CD4-positive, alpha-beta T cell treated with Interleukin-15 for 4 hours (primary cell): ENCODE measurements at places on chromosomes 6 and 20.

GRCh38 chr6:161064915-161065314 lies 73.3 kb downstream of the MAP3K4 start:
- DNase-seq, result no peak

DNA sequence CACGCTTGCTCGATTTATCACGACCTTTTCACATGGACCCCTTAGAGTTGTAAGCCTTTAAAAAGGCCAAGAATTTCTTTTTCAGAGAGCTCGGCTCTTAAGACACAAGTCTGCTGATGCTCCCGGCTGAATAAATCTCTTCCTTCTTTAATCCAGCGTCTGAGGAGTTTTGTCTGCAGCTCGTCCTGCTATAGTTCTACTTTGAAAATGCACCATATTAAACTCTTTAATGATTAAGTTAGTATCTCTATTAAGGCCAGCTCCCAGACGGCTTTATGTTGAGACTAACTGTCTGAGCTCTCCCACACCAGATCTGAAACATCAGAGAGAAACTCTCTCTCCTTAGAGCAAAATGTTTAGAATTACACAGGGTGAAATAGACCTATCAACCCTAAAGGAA lies 18.0 kb upstream of the GSTA3 start:
- DNase-seq, result no peak

- no peak for DNase-seq
These were observed 17.9 kb upstream of the ZBTB2 start for GRCh38 chr6:151409260-151409659.

GRCh38 chr6:97048771-97049170 lies 124.2 kb downstream of the KLHL32 start:
- DNase-seq, result no peak

DNA sequence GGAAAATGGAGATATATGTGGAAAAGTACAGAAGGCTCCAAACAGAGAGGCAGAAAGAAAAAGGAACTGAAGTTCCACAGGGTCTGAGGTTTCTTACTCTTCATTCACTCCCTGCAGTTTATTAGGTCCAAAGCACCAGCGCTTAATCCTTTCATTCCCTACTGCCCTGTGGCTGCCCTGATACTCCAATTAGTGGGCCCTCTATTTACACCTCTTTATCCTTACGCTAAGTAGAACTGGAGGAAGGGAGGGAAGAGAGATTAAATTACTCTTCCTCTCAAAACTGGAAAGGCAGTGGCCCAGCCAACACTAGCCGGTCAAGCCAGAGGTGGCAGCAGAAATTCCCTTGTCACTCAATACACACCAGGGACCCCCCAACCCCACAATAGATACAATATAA lies 20.4 kb downstream of the TRERF1 start:
- no peak for DNase-seq

- DNase-seq, result no peak
These were observed 4.1 kb upstream of the SPAG4 start for GRCh38 chr20:35611482-35611881.

GRCh38 chr6:56906752-56907151 lies 48.2 kb upstream of the BEND6 start:
- no peak for DNase-seq

DNA sequence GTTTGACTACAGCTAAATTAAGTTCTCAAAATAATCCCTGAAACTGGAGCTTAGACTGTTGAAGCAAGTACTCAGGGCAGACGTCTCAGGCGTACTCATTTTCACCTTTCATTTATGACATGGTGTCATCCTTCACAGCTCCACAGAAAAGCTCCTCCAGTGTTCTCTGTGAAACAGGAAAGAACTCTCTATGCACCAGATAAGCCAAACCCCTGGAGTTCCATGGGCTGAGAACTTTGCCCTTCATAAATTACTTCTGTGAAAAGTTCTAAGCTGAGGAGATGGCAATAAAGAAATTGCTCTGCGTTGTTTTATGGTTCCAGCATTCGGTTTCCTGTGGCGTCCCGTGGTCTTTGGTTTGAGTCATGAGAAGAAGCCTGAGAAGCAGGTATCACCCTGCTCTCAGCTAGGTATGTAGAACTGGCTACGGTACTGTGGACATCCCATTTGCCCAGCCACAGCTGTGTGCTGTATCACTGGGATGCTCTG lies 20.2 kb upstream of the RREB1 start:
- peak; percentile 38 for DNase-seq

DNA sequence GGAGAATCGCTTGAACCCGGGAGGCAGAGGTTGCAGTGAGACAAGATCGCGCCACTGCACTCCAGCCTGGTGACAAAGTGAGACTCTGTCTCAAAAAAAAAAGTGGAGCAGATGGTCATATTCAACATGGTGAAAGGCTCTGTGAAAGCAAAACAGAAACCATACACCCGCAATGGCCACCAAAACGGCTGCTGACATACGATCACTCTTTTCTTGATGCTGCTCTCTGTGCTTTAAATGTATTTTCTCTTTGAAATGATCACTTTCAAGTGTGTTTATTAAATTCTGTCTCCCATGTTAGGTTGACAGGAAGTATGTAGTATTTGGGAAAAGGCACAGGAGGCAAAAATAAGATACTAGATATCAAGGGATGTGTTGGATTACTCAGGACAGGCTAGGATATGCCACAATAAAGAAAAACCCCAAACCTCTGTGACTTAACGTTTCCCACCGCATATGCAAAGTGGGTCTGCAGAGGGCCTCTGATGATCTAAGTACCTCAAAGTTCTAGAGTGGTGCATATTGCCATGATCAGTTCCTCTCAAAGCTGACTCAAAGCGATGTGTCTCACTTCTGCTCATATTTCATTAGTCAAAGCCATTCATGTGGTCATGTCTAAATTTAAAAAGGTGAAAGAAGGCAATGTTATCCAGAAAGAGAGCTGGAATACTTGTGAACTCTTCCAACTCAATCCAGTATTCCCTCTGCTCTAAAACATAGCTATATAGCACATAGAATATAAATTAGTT lies 155.1 kb upstream of the SOX4 start:
- peak; percentile 7 for DNase-seq

GRCh38 chr20:34127792-34128191 lies 15.7 kb upstream of the EIF2S2 start:
- DNase-seq, result no peak

- no peak for DNase-seq
These were observed 18.4 kb downstream of the LAMA4 start for GRCh38 chr6:112235956-112236355.

- DNase-seq, result no peak
These were observed 46.8 kb downstream of the RREB1 start for GRCh38 chr6:7154341-7155139.

GRCh38 chr20:19375395-19375794 lies 163.0 kb downstream of the SLC24A3 start:
- DNase-seq, result no peak

DNA sequence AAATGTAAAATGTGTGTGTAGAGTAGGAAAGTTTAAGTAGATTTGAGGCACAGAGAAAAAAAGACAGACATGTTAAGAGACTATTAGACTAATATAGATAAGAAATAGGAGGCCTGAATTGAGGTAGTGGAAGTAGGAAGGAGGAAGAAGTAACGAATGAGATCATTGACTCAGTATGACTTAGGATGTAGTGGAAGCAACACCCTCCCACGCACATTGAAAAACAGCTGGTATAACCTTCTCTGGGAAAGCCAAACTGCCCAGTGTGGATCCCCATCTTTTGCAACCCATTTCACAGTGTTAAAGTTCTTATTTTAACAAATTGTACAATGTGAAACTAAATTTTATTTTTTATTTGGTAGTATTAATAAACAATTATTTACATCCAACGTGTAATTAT lies 89.1 kb downstream of the GRIK2 start:
- DNase-seq, result no peak

- no peak for DNase-seq
These were observed 102.9 kb upstream of the ZNF184 start for GRCh38 chr6:27575594-27576361.

- peak; percentile 45 for DNase-seq
These were observed 15.8 kb upstream of the FAM8A1 start for GRCh38 chr6:17584241-17584803.

GRCh38 chr6:31776485-31776988 lies 591 bp downstream of the VWA7 start:
- no peak for DNase-seq

GRCh38 chr6:47701363-47701762 lies 3.0 kb downstream of the ADGRF4 start:
- no peak for DNase-seq

DNA sequence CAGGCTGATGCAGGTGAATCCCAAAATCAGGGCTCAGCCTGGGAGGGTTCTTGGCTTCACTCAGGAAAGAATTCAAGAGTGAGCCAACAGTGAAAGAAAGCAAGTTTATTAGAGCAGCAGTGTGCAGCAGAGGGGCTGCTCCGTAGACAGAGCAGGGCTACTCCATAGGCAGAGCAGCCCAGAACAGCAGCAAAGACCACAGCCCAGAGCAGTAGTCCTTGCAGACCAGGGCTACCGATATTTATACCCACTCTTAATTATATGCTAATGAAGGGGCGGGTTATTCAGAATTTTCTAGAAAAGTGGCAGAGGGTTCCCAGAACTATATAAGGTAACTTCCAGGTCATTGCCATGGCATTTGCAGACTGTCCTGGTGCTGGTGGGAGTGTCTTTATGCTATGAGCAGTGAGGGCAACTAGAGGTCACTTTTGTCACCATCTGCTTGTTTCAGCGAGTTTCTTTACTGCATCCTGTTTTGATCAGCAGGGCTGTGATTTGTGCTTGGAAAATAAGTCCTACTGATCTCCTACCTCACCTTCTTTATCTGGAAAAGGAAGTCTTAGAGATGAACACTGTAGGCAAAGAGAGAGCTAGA lies 39.8 kb upstream of the PTPN1 start:
- DNase-seq, result no peak

- DNase-seq, result no peak
These were observed 45.3 kb upstream of the DACT2 start for GRCh38 chr6:168364793-168365421.
